ENCODE measurements at places on chromosomes 1 and 21.

GRCh38 chr1:221824025-221824424 is 82.1 kb upstream of the DUSP10 start:
- no peak for DNase-seq

- peak; percentile 29 for DNase-seq
Observed at GRCh38 chr21:37220433-37220980, 46.6 kb downstream of the VPS26C start.

- no peak for DNase-seq
Observed at GRCh38 chr21:26795866-26796329, 49.3 kb downstream of the ADAMTS1 start.

- DNase-seq = no peak
Observed at GRCh38 chr1:34404804-34405203, 228.1 kb downstream of the C1orf94 start.

- no peak for DNase-seq
Observed at GRCh38 chr1:182927693-182928433, 25.1 kb downstream of the SHCBP1L start.

GRCh38 chr1:18037651-18038050 is 69.9 kb upstream of the IGSF21 start:
- no peak for DNase-seq

GRCh38 chr1:39369565-39369964 is 121.9 kb upstream of the BMP8A start:
- no peak for DNase-seq

DNA sequence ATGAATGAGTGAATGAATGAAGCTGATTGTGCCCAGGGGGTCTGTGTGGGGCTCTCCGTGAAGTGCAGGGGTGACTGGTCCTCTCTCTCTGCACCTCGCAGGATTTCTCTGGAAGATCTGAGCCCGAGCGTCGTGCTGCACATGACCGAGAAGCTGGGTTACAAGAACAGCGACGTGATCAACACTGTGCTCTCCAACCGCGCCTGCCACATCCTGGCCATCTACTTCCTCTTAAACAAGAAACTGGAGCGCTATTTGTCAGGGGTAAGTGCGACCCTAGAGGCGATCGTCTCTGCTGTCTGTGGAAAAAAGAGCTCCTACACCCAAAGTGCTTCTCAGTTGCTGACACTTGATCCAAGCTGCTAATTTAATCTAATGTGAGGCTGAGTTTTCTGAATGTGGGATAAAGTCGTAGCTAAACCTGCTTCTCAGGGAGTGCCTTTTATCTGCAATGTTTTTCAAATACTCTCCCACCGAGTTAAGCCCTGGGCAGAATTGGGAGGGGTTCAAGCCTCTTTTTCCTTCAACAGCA is 101.7 kb downstream of the HUNK start:
- no peak for DNase-seq

DNA sequence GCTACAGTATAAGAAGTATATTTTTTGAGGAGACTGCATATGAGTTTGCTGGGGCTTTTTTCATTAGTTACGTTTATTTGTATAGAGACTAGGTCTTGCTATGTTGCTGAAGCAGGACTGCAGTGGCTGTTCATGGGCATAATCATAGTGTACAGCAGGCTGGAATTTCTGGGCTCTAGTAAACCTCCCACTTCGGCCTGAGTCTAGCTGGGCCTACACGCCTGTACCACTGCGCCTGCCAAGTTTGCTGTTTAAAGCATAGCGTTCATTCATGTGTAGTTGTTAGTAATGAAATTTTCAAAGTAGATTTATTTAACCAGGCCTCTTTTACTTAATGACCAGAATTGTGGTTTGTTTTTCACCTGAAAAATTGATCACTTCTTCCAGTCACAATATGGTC is 33.8 kb downstream of the HS2ST1 start:
- no peak for DNase-seq

- DNase-seq = no peak
Observed at GRCh38 chr1:77627978-77628570, 54.4 kb downstream of the ZZZ3 start.

DNA sequence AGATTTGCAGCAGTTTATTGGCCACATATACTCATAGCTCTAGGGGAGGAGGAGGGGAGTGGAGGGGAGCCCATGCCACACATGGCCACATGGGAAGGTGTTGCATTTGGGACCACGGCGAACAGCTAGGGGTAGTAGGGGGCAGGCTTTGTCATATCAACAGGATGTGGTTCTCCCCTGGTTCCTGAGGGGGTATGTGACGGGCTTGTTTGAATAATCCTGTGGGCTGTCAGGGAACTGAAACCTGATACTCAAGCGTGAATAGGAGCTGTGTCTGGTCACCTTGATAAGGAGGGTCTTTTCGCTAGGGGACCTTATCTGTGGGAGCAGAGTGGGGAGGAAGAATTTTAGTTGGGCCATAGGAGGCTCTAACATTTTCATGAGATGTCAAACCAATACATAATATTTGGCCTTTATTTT is 264.7 kb downstream of the CTH start:
- no peak for DNase-seq

DNA sequence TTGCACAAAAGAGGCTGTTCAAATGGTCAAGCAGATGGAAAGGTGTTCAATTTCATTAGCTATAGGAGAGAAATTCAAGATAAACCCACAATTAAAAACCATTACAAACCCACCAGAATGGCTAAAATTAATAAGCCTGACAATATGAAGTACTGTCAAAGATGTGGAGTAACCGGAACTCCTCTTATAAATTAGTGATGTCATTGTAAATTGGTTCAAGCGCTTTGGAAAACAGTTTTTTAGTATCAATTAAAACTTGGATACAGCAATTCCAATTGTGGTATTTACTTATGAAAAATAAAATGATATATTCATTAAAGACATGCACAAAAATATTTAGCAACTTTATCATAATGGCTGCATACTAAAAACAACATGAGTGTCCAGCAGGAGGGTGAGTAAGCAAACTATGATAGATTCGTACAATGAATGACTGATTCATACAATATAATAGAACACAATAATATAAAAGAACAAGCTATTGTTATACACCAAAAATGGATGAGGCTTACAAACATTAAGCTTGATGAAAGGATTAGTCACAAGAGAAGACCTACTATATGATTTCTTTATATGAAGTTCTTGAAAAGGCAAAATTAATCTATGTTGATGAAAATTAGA is 38.4 kb upstream of the FGGY start:
- DNase-seq = no peak

- no peak for DNase-seq
Observed at GRCh38 chr1:51000160-51000559, 30.1 kb downstream of the CDKN2C start.

DNA sequence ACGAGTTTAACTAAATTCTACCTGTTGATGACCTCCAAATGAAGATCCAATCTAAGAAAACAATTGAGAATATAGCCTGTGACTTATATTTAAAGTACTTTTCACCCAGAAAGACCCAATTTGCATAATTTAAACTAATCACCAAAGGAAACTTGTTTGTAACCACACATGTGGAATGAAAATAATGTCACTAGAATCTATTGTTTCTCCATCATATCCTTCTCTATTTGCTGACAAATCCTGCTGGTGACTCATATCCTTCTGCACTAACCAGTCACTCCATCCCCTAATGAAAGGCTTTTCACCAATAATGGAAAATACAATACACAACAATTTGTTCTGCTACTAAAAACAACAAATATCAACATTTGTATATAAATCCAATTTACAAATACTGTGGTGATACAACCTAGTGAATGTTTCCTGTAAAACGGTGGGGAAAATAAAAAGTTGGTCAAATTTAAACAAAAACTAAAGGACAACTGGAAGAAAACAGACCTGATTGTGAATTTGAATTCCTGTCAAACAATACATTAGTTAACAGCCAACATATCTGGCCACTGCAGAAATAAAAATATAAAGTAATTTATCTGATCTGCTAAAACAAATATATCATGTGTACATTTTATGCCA is 6.5 kb downstream of the PTP4A2 start:
- DNase-seq = no peak

DNA sequence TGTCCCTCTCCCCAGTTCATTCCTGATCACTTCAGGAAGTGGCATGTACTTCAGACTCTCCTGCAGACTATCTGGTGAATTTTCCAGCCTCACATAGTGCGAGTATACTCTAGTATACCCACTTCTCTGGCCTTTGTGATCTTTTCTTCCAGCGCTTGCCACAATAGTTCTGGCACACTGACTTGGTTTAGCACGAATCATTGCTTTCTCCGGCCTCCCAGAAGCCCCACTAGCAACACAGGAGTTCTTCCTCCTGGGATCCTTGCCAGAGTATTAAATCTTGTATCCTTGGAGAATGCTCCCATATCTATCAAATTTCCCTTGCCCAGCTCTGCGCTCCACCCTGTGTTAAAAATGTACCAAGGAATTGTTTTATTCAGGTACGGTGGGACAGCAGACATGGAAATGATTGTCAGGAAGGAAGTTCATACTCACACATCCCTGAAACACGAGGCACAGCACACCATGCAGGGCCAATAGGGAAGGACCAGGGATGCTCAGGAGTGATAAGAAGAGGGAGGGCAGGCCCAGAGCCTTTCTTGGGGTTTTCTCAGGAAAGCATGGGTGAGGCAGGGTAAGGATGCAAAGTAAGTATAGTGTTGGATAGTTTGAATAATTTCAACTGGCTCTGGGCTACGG is 136.7 kb downstream of the ADSS2 start:
- DNase-seq = no peak

GRCh38 chr1:17837233-17838030 is 82.3 kb downstream of the ACTL8 start:
- DNase-seq = no peak

DNA sequence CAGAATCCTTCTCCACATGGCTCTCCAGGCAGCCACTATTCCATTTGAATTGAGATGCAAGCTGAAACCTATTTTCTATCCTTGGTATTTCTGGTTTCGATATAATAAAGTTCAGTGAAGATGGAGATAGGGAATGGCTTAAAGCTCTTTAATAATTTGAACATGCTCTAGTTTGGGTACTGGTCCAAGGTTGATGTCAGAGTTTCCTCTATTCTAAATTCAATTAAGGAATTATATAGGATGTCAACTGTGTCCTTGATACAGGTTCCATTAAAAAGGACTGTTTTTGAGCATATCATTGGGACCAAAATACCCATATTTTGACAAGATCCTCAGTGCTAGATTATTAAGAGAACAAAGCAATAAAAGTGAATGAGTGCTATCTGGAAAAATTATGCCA is 245.3 kb downstream of the SPATA17 start:
- no peak for DNase-seq

GRCh38 chr1:179252606-179253005 is 23.1 kb upstream of the ABL2 start:
- no peak for DNase-seq

DNA sequence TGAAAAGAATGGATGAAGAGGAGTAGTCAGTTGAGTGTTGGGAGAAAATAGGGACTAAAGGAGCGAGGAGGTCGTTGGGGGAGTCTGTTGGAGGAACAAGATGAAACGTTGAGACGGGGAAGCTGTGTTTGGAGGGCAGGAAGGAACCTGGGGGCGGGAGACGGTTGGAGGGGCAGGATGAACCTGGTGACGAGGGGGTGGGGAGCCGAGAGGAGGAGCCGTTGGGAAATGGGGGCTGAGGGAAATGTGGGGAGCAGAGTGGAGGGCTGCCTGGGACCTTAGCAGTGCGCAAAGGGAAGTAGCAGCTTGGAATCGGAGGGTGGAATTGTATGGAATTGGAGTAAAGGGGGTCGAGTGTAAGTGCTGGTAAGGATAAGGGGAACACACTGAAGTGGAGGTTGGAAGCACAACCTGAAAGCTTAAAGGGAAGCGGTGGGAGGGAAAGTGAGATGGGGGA is 630 bp downstream of the MTF2 start:
- peak; percentile 16 for DNase-seq

DNA sequence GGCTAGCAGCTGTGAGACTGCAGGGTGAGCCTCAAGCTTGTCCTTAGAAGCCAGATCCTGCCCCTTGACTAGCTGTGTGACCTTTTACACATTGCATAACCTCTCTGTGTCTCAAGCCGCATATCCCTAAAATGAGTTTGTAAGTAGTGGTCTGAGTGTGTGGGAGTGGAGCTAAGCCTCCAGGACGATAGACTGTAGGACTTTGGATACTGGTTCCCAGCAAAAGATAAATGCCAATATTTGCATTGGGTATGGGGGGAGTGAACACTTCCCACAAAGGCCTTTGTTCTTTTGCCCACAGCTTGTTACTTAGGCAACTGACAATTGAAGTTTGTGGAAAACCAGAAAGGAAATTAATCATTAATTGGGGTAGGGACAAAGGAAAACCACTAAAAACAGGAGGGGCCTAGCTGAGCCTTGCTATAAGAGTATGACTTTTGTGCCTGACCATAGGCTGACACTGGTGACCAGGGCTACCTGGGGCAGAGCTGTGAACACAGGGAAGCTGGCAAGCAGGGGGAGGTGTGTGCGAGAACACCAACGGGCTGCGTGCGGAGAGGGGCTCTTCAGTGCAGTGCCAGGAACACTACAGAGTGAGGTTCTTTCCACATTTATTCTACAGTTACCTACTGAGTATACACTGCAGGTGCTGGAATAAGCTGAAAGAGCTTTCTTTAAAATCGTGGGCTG is 102.4 kb upstream of the ETV3 start:
- no peak for DNase-seq

GRCh38 chr1:2602866-2603520 is 16.4 kb downstream of the PRXL2B start:
- no peak for DNase-seq

DNA sequence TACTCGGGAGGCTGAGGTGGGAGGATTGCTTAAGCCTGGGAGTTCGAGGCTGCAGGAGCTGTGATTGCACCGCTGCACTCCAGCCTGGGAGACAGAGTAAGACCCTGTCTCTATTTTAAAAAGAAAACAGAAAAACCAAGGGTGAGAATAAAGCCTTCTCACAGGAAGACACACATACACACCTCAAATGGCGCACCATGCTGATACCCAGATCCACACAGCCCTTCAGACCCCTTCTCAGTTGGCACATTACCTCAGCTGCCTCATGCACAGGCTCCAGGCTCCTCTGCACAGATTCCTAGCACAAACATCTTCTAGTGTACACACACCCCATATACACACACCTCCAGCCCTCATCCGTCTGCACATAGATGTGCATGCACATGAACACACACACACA is 7.9 kb downstream of the FGR start:
- no peak for DNase-seq

DNA sequence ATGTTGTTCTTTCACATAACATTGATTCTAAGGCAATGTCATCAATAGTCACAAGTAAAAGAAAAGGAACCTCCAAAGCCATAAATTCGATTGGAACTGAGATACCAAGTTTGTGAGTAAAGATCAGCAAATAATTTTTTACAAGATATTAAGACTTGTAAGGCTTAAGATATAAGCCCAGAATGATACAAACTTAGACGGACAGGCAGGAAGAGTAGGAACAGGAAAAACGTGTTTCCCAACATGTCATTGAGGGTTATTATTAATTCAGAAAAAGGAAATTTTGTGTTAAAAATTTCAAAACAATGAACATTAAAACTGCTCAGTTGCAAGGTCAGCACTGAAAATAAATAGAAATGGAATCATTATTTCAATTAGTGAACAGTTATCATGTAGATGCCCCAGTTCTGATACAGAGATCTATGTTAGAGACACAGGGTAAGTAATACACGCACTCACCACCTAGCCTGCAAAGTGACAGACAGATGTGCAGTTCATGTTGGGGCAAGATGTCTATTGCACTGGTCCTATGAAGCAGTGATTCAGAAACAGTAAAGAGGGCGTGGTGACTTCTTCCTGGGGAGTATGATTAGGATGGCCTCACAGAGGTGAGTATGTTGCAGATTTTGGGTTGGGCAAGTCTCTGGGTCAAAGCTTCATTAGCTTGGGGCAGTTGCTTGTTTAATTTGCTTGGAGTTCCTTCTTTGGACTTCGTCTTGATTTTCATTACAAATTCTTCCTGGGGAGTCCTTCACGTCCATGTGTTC is 284.4 kb downstream of the SETD4 start:
- no peak for DNase-seq

- DNase-seq = no peak
Observed at GRCh38 chr1:240743705-240744104, 131.8 kb upstream of the GREM2 start.
